ENCODE measurements at places on chromosomes 7 and 10. TPM values are rescaled to one million over a fixed set of nuclear protein-coding genes. Genes with fewer than 3 reads are reported as not detected.
A peak's percentile ranks its signal among the peaks of the same experiment; 100 is the strongest.

NKX2-3 gene
- total RNA-seq, result not detected

- no peak for DNase-seq
These were observed 273.9 kb upstream of the NFE2L3 start for GRCh38 chr7:25877802-25878789.

- no peak for DNase-seq
These were observed 38.8 kb downstream of the R3HCC1L start for GRCh38 chr10:98173260-98173659.

GRCh38 chr10:69962746-69963135 is 89.9 kb upstream of the MACROH2A2 start:
- no peak for DNase-seq

- DNase-seq, result peak; percentile 8
These were observed 63.5 kb downstream of the PAX2 start for GRCh38 chr10:100808876-100809275.

- no peak for DNase-seq
These were observed 74.3 kb downstream of the LHPP start for GRCh38 chr10:124535731-124536495.

LRIT1 gene
- not detected for total RNA-seq

PROSER2 gene
- total RNA-seq, result 18.0 TPM

DNA sequence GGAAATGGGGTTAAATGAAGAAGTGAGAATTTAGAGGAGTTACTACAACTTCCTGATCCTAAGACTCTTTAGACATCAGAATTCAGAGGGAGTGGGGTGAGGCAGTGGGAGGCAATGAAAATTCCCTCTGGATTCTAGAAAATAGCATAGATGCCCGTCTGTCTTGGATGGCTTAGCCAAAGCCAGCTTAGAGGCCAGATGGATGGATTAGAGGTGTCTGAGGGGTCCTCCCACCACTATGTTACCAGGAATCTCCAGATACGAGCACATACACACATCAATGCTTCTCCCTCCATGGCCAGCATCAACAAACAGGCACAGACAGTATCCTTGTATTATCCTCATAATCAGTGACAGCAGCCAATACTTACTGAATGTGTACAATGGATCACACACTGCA is 418.1 kb downstream of the PLXNA4 start:
- no peak for DNase-seq

ACBD7 gene
- not detected for total RNA-seq

DNA sequence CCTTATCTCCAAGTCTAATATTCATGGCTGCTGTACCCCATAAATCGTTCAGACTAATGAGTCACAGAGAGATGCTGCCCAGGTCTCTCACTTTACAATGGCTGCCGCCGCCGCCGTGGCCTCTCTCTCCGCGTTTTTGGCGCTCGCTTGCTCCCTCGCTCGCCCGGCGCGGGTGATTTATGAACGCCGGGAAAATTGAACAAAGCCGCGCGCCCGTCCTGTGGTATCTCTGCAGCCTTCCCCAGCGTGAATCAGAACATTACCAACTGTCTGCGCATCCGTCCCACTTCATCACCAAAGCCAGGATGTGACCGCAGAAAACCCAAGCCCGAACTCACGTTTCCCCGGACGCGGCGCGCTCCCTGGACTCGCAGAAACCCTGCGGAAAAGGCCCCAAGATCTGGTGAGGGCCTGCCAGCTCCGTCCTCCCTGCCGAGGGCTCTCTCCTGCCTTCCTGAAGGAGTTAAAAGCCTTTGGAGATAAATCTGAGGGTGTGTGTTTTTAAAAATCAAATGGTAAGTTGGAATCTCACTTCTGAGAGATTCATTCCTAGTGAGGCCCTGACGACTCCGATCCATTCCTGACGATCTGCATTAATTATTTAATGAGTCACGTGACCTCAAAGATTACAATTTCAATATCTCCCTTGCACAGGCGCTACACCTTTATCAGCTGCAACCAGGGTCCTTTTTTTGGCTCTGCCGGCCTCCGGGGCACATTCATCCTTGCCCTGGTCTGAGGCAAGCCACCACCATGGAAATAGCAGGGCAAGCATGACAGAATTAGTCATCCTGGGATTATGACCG is 6.3 kb downstream of the HOXA4 start:
- no peak for DNase-seq

DNA sequence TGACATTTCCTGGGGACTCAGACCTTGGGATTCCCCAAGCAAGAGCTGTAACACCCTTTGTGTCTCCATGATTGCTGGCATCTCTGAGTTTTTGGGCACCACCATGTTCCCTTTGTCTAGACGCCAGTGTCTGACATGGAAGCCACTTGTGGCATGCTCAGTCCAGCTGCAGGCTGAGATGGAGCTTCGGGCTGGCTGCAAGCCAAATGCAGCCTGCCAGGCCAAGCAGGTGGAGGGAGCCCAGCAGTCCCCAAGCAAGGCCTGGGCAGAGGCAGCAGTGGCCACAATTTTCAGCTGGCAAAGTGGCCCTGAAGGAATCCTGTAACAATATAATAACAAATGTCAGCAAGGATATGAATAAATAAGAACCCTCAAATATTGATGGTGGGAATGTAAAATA is 86.2 kb upstream of the ABCB5 start:
- DNase-seq, result no peak

GRCh38 chr10:50992972-50993766 is 81.1 kb upstream of the PRKG1 start:
- DNase-seq, result peak; percentile 61

GRCh38 chr10:125557801-125558505 is 125.0 kb downstream of the TEX36 start:
- DNase-seq, result no peak

STOX1 gene
- 2.5 TPM for total RNA-seq

GRCh38 chr10:115572740-115573455 is 479.7 kb downstream of the ATRNL1 start:
- DNase-seq, result no peak

DNA sequence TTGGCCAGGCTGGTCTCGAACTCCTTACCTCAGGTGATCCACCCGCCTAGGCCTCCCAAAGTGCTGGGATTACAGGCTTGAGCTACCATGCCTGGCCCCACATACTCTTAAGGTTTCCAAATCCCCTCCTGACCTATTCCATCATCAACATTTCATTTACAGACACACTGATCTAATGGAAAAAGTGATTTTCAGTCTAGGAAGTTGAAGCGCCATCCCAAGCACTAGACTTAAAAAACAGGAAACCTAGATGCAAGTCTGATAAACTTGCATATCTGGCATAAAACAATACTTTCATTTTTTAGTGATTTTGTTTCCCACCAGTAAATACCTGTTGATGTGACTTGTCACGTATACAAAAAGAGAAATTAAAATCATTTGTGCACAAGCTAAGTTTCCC is 44.0 kb downstream of the DNMBP start:
- DNase-seq, result no peak

DNA sequence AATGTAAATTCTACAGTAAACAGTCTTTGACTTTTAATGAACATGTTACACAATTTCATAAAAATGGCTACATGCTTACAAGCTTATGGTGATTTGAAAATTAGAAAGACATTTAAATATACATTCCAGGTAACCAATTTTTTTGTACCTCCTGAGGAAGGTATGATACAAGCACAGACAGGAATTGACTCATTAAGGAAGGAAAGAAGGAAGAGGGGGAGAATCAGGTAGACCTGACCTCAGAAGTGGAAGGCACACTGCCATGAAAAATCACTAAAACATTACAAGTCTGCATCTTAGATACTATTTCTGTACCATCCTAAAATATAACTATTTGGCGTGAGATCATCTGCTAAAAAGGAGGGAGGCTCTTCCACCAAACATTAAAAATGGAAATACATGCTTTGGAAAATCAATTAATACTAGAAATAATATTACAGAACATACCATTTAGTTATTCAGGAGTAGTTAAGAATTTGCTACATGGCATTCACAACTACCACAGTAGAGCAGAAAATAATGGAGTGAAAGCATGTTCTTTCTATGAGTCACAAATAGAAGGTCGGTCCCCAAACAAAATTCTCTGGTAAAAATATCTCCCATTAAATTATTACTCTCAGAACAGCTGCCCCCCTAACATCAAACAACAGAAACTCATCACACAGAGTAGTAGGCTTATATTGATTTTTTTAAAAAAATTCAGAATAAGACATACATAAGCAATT is 15.2 kb downstream of the RAB11FIP2 start:
- no peak for DNase-seq

DNA sequence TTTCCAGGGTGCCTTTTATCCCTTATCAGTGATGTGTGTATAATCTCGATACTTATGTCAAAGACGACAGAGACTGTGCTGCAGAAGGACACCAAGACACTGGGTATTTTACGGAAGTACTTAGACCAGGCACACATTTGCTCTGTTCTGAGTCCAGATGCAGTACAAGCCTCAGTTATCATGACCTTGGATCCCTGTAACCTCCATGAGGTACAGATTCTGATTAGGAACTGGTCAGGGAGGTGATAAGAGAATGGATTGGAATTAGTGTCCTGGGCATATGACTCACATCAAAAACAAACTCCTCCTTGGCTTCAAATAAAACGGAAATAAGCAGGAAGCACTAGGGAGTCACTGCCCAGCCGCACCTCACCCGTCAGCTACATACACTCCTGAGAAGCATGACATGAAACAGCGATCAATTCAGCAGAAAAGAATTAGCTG is 146.5 kb downstream of the SFMBT2 start:
- no peak for DNase-seq

GRCh38 chr7:97008275-97008917 is 3.0 kb downstream of the DLX6 start:
- no peak for DNase-seq

DNA sequence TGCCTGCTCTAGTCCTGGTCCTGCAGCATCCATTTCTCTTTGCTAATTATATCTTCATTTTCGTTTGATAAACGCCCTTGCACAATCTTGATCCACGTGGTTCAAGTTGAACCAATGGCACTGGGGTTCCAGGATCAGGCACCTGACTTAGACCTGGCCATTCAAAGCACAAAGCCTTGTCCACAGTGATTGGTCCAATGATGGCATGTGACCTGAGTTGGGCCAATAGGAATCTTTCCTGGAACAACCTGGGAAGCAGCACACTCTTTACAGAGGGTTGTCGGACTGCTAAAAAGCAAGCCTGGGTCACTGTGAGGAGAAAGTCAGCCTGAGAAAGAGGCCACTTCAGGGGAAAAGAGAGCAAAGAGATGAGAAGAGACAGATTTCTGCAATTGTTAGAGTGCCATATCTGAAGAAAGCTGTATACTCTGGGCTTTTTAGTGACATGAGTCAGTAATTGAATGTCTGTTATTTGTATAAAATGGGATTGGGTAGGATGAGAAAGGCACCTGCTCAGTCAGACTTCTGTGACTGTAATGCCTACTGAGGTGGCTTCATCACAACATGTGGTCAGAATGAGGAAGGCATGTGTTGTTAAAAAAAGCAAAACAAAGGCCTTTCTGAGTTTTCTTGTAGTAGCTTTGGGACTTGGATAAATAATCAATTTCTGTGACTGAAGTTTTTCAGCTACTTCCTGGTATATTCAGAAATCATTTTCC is 4.4 kb upstream of the STEAP4 start:
- no peak for DNase-seq

- no peak for DNase-seq
These were observed 105.7 kb upstream of the CARD11 start for GRCh38 chr7:3149231-3149995.

ZNF488 gene
- total RNA-seq, result 0.38 TPM

DNA sequence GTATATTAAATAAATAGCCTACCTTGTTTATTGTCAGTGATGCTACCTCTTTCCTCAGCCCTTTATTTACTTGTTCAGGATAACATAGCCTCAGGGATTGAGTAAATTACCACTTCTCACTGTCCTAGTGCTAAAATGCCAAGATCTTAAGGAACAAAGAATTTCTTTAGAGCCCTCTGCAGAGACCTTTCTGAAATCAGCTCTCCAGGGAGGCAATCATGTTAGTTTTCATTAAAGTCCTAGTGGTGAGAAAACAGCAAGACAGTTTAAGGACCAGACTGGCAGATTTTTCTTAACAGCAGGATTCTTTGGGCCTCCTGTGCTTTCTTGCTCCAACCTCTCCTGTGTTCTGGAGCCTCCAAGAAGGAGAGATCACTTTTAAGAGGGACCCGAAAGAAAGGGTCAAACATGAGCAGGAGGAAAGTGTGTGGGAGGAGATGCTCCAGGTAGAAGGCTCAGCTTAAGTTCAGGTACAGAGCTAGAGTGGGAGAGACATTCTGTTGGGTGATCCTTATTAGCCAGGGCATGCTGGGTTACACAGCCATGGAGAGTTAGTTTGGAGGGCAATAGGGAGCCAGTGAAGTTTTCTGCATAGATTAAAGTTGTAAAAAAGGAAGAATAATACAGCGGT is 1.2 kb upstream of the PLCE1 start:
- no peak for DNase-seq

- no peak for DNase-seq
These were observed 651 bp downstream of the MYO3A start for GRCh38 chr10:25934621-25935139.

- no peak for DNase-seq
These were observed 395 bp downstream of the ZNF487 start for GRCh38 chr10:43437141-43437870.

GRCh38 chr7:500521-501420 is 18.9 kb downstream of the PDGFA start:
- peak; percentile 40 for DNase-seq

GRCh38 chr7:47253650-47254080 is 328.2 kb downstream of the TNS3 start:
- DNase-seq, result no peak

DNA sequence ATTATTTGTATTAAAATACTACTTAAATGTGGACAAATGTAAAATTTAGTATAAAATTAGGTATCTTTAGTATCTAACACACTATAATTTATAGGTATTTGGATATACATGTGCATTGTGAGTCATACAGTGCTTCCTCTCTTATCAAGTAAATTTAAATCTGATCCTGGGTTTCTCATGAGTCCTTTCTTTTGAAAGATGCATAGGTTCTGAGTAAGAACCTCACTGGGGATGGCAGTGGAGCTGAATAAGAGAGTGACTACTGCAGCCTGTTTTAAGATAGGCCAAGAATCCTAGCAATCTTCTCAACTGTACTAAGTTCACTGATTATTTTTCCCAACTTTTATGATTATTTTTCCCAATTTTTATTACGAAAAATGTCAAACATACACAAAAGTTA is 16.2 kb downstream of the CEP55 start:
- no peak for DNase-seq

- DNase-seq, result no peak
These were observed 22.0 kb upstream of the MAGI2 start for GRCh38 chr7:79475455-79475854.

DNA sequence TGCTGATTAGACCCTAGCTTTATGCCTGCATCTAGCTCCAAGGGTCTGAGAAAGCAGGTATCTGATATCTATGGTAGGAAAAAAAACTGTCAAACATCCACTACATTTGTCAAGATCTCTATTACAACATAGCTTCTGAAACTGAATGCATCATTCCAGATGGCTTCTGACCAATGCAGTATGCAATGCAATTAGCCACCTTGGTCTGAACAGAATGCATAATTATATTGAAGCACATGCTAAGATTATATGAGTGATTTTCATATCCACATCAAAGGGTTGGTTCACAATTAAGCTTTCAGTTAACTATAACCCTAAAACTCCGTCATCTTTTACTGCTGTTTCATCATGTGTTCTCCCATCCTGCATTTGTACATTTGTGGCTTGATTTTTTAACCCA is 271.4 kb downstream of the POLR1F start:
- no peak for DNase-seq

AGR3 gene
- total RNA-seq, result 105 TPM

GRCh38 chr7:120059641-120060040 is 213.3 kb upstream of the KCND2 start:
- DNase-seq, result no peak
